ENCODE measurements at places on chromosomes 13 and 19.

GRCh38 chr19:34555447-34555846 lies 73.9 kb downstream of the WTIP start:
- DNase-seq: no peak

DNA sequence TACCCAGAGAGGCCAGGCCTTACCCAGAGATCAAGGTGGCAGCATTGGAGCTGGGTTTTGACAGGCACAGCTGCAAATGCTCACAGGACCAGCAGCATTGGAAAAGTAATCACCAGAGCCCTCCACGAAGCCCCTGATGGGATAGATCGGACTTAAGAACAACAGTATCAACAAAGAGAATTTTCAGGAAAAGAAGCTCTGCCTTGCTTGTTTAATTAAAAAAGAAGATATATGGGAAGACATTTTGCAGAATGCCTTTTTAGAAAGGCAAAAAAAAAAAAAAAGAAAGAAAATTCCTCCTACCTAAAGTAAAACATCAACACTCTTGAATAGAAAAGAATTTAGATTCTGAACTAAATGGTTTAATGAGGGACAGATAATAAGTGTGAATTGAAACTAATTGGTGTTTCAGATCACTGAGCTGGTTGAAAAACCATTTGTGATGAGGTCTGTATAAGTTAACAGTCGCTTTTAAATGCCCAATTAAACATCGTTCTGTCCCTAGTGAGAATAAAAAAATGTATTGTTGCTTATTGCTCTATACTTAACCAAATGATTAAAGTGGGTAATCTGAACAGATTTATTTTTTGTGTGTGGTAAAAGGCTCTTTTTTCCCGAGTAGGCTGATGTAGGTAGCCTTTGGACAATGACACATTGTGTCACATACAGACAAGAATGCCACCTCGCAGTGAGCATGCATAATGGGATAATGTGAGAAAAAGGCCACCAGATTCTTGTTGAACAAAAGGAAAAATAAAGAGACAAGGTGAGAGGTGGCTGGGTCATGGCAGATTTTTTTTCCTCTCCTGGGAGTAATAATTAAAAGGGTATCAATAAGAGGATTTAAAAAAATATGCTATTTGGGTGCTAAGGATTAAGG lies 93.0 kb upstream of the ARGLU1 start:
- DNase-seq: no peak

DNA sequence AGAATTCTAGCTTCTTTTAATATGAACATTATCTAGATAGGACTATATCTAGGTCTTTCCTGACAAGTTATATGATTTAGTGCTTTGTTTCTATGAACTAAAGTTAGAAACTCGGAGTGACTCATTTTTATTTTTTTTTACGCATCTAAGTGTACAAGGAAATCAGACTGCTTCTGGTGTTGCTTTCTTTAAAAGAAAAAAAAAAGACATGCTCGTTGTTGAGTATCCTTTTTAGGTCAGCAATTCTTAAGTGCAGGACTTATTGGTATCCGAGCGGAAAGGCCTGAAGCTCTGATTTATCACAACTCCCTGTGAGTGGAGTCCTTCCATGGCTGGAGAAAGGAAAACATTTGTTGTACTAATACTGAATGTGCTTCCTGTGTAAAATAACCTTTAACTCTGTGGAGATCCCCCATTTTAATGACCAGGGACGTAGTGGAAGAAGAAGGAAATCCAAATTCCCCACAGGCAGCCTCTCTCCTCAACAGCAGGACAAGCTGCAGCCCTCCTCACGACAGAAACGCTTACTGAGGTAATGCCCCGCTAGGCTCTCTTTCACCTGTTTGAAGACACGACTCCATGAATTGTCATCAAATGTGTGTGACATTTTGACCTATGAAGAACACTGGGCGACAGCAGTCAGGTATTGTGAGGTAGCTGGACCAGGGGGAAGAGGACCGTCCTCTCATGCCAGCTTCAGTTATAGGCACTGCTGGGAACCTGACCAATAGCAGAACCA lies 17.9 kb upstream of the POMP start:
- DNase-seq: no peak

DNA sequence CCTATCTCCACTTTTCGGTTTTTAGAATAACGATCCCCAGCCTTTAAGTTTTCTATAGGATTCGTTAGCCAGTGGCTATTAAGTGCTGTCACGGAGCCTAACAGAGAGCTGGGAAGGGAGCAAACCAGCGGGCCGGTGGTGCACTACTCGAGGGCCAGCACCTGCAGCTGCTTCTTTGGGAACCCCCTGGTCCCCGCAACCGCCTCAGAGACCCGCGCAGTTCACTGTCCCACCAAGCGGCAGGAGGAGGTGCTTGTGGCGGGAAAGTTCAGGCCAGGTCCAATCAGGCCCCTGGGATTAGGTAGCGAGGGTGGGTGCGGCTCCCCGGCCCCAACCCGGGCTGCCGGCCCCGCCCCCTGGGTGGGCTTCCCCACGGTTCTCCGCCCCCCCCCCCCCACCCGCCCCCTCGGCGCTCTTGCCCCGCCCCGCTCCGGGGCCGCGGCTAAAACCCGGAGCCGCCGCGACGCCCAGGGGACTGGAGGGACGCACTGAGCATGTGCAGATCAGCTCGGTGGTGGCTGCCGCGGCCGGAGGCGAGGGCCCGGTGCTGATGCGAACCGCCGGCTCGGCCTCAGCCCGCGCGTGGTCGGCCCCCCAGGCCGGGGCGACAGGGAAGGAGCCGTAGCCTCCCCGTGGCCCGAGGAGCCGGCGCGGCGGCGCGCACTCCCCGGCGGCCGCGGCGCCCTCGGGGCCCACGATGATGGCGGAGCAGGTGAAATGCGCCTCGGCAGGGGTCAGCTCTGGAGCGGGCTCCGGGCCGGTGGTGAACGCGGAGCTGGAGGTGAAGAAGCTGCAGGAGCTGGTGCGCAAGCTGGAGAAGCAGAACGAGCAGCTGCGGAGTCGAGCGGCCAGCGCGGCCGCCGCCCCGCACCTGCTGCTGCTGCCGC lies at the start of gene SLAIN1:
SLAIN1 (plus strand) TSS at position 471 of the 887 bp plus-strand sequence; CDS start at position 698, 227 bp downstream.
- DNase-seq: no peak

DNA sequence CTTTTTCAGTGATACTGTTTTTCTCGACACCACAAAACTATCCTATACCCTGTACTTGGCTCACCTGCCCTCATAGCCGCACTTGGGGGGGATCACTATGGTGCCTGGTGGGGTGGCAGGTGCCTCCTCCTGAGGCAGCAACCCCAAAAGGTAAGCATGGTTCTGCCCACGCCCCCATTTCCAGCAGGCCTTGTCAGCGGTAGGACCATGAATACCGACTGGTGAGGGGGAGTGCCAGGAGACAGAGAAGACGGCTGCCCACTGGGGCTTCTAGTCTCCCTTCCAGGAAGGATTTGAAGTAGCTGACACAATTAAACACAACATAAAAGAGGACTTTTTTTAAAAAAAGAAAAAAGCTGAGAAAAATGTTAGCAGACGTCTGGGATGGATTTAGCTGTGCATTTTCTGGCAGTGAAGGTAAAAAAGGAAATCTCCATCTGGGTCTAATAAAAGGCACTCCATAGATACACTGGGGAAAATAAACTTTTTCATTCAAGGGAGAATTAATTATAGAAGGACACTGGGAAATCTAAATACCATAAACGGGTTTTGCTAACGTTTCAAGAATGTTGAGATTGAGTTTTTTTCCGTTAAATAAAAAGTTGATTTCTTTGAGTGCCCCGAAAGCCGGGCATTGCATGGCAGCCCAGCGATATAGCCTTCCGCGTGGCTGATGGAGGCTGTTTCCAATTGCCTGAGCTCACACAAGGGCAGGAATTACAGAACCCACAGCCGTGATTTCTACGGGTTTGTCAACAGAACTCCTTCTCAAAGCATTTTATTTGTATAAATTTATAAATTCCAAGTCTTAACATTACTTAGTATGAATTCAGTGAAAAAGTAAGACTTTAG lies 45.1 kb downstream of the ATP11A start:
- DNase-seq: peak; percentile 72

DNA sequence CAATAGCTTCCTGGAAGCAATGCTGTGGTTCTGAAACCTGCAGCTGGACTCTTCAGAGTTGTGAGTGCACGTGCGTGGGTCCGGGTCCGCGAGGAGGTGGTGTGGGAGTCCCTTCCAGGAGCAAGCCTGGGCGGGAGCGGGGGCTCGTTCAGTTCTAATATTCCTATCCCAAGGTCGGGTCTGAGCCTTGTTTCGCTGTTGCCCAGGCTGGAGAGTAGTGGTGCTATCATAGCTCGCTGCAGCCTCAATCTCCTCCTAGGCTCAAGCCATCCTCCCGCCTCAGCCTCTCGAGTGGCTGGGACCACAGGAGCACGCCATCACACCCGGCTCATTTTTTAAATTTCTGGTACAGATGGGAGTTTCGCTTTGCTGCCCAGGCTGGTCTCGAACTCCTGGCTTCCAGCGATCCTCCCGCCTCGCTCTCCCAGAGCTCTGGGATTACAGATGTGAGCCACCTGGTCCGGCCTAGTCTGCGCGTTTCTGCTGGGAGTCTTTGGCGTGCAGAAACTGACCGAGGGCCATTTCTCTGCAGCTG lies 625 bp downstream of the ZFP82 start:
- DNase-seq: no peak

DNA sequence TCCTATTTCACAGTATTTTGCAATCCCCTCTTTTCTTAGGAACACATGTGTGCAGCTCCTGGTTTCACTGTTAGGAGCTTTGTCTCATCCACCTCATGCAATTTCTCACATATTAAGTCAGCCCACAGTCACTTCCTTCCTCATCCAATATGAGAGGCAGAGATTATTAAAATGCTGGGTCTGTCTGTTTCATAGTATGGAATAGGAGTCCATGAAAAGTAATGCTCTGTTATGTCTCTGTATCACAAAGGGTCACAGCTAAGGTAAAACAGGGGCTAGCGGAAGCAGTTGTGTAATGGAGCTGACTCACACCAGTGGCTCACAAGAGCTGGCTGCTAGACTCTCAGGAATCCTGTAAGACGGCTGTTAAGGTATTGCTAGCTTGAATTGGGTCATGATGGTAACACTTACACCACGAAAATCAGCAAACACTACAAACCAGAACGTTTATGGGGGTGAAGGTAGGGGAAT lies 216.5 kb downstream of the EFNB2 start:
- peak; percentile 89 for DNase-seq

GRCh38 chr19:16315825-16316505 lies 8.7 kb upstream of the KLF2 start:
- DNase-seq: peak; percentile 98

- no peak for DNase-seq
Observed at GRCh38 chr13:106566641-106567473, 1.1 kb downstream of the ARGLU1 start.

- no peak for DNase-seq
Observed at GRCh38 chr13:76622315-76623040, 263.7 kb downstream of the KCTD12 start.

GRCh38 chr19:35021016-35021415 lies 9.3 kb upstream of the SCN1B start:
- DNase-seq: no peak

GRCh38 chr19:2949939-2950285 lies 5.1 kb upstream of the ZNF77 start:
- DNase-seq: no peak

GRCh38 chr13:69585656-69586055 lies 522.0 kb upstream of the ATXN8OS start:
- no peak for DNase-seq

DNA sequence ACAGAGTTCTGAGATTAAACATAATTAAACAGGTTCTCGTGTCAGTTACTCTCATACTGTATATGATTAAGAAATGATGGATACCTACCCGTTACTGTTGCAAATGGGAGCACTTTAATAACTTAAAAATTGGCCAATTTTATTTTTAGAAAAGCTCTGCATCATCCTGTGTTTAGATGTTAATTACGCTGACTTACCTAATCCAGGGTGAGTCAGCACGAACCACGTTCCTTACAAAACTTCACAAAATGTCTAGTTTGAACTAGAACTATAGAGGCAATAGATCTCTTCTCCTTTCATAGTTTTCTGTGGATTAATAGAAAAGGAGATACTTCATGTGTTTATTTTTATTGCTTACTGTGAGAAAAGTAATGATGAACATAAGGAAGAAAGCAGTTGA lies 363.9 kb downstream of the MYO16 start:
- peak; percentile 8 for DNase-seq

DNA sequence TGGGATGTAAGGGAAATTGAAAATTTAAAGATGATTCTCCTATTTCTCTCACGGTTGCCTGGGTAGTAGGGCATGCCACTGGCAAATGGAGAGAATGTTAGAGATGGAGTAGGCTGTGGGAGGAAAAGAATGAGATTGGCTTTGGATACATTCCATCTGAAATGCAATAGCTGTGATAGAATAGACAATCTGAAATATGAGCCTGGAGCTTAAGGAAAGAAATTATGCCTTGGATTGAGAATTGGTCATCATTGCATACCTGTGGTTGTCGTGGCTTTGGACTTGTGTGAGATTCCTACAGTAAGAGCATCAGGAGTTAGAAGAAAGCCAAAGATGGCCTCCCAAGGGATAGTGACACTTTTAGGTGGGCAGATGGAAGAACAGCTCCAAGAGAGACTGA lies 305.1 kb upstream of the SLC10A2 start:
- DNase-seq: peak; percentile 62

DNA sequence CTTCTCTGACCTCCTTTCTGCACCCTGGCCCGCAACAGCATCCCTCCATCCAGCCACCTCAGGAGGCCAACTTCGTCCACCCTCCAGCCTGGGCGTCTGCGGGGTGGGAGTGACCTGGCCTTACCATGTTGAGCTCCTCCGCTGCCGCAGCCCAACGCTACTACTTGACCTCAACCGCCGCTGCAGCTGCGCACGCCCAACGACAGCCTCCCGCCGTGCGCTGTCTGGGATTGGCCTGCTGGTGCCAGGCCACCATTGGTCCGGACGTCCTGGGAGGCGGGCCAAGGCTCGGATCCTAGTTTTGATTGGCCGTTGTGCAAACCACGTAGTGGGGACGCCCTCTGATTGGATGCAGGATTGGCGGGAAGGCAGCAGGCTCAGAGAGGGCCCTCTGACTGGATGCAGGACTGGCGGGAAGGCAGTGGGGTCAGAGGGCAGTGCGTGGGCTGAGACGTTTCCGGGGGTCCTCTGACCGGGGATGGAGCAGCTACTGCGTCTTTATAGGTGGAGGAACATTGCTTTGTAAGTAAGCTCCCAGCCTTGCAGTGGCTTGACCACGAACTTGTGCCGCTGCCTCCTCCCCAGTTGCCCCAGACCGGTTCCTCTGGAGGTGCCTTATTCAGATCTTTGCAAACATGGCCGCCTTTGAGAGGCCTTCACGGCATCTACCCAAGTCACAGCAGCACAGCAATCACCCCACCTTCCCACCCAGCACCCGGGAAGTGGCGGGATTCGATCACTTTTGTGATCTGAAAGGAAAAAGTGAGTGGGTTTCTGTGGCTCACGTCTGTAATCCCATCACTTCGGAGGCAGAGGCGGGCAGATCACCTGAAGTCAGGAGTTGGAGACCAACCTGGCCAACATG lies at the start of gene TUBA3C:
TUBA3C (minus strand) TSS at position 204 of the 865 bp plus-strand sequence; CDS start at position 127, 77 bp downstream.
- DNase-seq: no peak
